Stimulated activated CD4-positive, alpha-beta T cell treated with anti-CD3 and anti-CD28 coated beads, Interleukin-15, amount 100 ng/mL, for 1 hour (primary cell): ENCODE measurements at places on chromosomes 12 and 14.

DNA sequence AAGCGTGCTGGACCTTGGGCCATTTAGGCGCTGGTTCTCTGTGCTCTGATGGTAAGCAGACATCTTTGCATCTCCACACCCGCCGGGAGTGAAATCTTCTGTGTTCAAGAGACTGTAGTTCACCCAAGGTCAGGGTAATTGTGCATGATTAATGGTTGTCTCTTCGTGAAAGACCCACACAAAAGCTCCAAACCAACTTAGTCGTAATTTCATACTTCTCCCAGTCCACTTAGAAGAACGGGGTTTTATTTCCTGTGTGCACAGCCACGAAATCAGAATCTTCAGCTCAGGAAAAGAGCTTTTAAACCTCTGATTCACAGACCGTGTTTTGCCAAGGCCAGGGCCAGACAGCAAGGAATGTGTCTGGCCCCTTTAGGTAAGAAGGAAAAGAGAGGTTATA lies 640.9 kb downstream of the MED13L start:
- no peak for DNase-seq

DNA sequence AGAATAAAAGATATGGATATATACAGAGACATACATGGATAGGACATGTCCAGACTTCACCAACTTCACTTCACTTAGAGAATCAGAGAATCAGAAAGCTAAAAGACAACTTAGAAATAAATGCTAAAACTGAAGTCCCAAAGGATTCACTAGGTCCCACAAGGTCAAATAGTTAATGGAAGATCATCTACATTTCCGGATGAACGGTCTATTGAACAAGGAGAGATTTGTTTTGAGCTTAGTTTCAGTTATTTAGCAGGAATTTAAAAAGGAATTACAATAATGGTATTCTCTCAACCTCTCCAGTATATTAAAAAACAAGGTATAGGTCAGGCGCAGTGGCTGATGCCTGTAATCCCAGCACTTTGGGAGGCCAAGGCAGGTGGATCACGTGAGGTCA lies 187.0 kb downstream of the MED13L start:
- no peak for DNase-seq

DNA sequence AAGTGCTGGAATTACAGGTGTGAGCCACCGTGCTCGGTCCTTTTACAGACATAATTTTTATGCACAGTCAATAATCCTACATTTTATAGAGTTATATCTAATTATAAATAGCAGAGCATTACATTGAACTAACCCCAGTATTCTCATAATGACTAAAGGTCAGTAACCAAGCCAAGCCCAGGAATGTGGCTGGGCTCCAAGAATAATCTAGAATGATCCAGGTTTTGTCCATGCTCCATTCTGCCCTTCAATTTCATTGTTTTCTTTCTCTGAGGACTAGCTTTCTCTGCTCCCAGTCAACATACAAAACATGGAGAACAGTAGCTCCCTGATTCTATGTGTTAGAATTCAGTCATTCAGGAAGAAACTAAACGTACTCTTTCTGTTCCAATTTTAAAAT lies 92.1 kb upstream of the KRR1 start:
- DNase-seq = no peak

GRCh38 chr12:87020071-87020470 lies 763.9 kb upstream of the MGAT4C start:
- DNase-seq = no peak

DNA sequence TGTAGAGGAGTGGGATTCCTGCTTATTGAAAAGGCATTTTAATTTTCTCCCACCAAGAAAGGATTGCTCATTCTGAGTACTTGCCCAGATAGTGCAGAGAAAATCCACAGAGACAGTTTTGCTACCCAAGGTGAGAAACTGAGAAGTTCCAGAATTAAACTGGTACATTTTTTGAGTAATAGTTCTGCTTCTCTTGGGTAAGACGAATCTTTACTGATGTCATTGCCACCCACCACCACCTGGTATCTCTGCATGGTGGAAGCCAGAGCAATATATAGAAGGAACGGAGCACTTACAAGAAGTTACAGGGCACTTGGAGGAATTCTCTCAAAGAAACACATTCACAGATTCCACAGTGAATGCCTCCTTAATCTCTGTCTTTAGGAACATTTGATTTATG lies 20.7 kb upstream of the FRMD6 start:
- DNase-seq = no peak

DNA sequence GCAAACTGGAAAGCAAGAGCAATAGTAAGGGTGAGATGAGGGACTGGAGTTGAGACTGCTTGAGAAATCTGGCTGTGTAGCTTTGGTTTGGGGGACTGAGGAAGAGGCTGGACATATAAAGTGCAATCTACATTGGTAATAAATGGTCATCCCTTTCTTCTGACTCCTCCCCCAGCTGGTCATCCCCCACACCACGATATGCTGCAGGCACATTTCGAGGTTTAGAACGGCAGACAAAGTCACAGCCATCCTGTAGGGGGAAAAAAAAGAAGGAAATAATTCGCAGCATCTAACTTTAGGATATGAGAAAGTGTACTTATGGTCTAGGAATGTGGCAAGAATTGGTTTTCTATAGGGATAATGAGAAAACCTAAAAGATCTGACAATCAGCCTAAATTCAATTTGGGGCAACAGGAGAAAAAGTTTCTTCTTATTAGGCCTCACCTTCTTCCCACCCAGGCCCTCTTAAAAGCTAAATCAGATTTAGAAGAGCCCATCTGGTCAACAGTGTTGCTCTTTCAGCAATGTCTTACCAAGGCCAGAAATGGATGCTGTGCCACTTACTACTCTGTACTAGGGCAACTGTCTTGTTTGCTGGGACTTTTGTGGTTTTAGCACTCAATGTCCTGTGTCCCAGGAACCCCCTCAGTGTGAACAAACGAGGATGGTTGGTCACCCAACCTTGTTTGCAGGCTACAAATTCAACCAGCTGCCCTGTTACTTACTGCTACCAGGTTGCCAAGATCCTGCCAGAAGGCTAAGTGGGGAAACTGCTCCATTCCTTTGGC lies 7.6 kb downstream of the M6PR start:
- no peak for DNase-seq

DNA sequence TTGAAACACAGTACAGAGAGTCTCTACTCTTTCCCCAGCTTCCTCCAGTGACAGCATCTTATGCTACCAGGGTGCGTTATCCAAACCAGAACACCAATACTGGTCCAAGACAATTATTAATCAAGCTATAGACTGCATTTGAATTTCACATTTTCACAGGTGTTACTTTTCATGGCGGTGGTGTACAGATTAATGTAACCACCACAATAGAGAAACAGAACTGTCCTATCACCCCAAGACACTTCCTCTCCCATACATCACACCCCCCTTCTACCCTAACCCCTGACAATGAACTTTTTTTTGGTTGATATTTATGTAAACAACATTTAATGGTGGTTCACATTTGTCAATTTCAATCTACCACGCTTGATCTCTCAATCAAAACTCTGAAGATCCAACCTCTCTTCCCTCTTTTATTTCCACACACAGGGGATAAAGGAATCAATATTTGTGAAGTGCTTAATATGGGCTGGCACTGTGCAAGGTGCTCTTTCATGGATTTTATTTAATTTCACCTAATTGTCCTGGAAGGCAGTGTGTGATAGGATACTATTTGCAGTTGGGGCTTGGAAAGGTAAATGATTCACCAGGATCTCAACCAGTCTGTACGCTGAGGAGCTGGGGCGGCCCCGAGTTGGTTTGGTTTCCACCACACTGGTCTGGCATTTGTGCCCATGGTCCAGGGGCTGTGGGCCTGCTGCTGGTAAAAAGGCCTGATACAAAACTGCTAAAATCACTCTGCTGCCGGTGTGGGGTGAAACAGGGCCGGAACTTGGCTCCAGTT lies 54.6 kb upstream of the DICER1 start:
- no peak for DNase-seq

- DNase-seq = no peak
These were observed 181.8 kb downstream of the FUT8 start for GRCh38 chr14:65594153-65594881.
